CD4-positive, alpha-beta T cell treated with Interleukin-6 at 100 ng/mL for 8 hours (primary cell): ENCODE measurements at places on chromosomes 1 and 21.

DNA sequence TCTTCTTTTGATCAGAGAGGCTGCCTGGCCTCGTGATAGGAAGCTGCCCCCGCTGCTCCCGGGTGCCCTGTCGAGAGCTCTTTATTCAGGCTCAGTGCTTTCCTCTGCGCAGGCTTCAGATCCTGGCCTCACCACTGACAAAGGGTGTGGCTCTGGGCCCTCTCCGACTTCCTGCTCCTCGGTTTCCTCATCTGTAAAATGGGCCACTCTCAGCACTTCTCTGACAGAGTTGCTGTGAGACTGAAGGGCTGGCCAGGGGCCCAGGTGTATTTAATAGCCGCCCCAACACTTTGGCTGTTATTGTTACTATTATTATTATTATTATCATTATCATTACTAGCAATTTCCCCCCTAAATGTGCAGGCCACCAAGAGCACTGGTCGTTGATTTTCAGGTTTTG, 61.0 kb upstream of the EFHD2 start:
- DNase-seq, result no peak

GRCh38 chr1:15573477-15573876, 11.4 kb downstream of the AGMAT start:
- DNase-seq, result no peak

GRCh38 chr1:199700551-199700950, 327.0 kb upstream of the NR5A2 start:
- DNase-seq, result no peak

GRCh38 chr1:241163363-241163762, 193.6 kb downstream of the RGS7 start:
- DNase-seq, result no peak

DNA sequence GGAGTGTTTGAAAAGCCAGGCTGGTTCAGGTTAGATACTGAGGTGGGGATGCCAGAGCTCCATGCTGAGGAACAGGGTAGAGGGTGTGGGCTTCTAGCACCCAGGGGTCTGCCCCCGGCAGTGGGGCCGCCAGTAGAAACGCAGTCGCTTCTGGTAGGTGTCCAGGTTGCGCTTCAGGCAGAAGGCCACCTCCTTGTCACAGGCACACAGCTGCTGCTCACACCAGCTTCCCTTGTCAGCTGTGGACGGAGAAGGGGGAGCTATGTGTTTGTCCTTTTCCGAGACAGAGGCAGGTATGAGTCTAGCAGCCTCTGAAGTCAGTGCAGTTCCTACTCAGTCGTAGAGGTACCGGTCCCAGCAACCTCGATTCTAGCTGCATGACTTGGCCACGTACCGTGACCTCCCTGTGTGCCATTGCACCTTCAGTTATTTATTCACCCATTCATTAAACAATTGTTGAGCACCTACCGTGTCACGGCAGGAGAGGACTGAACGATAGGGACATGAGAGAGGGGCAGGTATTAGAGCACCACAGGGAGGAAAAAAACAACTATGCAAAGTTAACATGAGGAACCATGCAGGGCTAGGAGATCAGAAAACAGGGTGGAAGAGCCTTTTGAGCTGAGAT, 5.2 kb downstream of the PLA2G2D start:
- no peak for DNase-seq

- no peak for DNase-seq
These were observed 60.5 kb downstream of the CLIC4 start for GRCh38 chr1:24805534-24806301.

DNA sequence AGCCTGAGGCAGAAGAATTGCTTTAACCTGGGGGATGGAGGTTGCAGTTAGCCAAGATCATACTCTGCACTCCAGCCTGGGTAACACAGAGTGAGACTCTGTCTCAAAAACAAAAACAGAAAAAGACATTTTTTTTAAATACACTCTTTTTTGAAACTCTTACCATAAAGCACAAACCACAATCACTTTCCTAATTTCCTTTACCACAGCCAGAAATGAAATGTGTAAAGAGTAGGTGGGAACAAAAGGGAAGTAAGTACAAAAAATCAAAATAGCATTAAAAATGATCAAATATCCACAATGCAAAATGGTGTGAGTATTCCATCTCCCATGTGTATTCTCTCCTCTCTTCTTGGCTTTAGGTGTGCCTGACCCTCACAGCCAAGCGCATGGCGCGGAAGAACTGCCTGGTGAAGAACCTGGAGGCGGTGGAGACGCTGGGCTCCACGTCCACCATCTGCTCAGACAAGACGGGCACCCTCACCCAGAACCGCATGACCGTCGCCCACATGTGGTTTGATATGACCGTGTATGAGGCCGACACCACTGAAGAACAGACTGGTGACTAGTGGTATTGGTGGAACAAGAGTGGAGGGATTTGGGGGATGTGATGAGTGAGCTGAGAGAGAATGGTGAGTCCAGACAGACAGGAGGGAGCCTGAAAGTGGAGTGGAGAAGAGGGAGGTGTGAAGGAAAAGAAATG, 14.9 kb downstream of the ATP1A4 start:
- no peak for DNase-seq

GRCh38 chr1:234240680-234241079, 132.6 kb upstream of the COA6 start:
- DNase-seq, result no peak
